ENCODE measurements at places on chromosomes 7 and 10.

- DNase-seq, result no peak
Observed at GRCh38 chr7:116030651-116031276, at the start of gene TFEC. Gene TFEC, minus strand, starts transcription at chr7:116030763. Its CDS starts 46,322 bp downstream, at chr7:115984441.

DNA sequence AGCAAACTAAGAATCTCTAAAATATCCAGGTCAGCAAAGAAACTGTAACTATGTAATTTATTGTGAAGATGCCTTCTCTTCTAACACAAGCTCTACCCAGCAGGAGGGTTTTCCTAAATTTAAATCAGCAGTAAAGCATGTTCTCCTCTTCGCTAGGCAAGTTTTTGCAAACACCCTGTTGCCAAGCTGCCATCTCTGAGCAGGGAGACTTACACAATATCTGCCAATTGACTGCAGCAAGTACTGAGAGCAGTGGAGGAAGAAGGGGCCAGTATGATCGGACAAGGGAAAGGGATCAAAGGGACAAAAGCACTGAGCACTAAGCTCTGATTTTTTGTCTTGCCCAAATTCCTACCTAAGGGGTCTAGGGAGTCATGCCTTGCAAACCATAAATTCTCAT lies 16.0 kb upstream of the LANCL2 start:
- no peak for DNase-seq

DNA sequence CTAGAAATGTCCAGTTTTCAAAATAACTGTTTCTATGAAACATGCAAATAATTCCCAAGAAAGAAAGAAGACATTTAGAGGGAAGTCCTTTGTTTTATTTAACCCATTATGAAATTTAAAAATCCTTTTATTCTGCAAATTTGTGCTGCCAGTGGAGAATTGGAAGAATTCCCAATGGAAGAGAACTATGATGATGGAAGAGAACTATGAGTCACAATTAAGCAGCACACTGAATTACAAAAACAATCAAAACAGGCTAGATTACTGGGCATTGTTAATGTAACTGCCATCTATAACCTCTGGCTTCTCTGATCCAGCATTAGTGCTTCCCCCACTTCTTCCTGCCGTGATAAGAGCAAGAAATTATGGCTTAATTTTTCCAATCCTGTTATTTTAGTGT lies 126.2 kb upstream of the FEZF1 start:
- DNase-seq, result no peak

- peak; percentile 3 for DNase-seq
Observed at GRCh38 chr7:133871757-133872156, 255.4 kb upstream of the LRGUK start.

GRCh38 chr10:127275793-127276450 lies 79.5 kb upstream of the INSYN2A start:
- DNase-seq, result no peak

GRCh38 chr7:150737265-150738055 lies at the start of gene GIMAP5:
Gene GIMAP5, plus strand, starts transcription at chr7:150737418. Its CDS starts 3,467 bp downstream, at chr7:150740885.
- DNase-seq, result no peak

- DNase-seq, result no peak
Observed at GRCh38 chr7:120445276-120445675, 172.3 kb downstream of the KCND2 start.

GRCh38 chr7:144771927-144772326 lies 63.9 kb downstream of the TPK1 start:
- no peak for DNase-seq

- DNase-seq, result no peak
Observed at GRCh38 chr10:97723001-97723400, 9.5 kb downstream of the MARVELD1 start.

DNA sequence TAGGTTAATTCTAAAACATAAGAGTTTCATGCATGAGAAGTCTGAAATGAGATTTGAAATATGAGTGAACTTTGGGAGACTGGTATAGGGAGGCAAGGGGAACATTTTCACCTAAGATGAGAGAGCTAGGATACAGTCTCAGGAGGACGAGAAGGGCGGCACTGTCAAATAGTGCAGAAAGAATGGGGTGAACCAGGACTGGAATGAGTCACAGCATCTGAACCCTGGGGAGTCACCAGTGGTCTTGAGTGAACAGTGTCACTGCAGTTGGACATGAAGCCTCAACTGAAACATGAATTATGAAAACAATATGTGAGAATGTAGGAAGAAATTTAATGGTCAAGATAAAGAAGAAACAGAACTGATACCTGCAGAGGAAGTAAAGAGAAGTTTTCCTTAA lies 33.8 kb downstream of the GNG11 start:
- DNase-seq, result no peak
